ENCODE measurements at places on chromosomes 1 and 21.
A peak's percentile ranks its signal among the peaks of the same experiment; 100 is the strongest.

- DNase-seq = peak; percentile 72
These were observed 12.2 kb upstream of the RIPK4 start for GRCh38 chr21:41778930-41779600.

- no peak for DNase-seq
These were observed 6.9 kb downstream of the EPS15 start for GRCh38 chr1:51512120-51512519.

DNA sequence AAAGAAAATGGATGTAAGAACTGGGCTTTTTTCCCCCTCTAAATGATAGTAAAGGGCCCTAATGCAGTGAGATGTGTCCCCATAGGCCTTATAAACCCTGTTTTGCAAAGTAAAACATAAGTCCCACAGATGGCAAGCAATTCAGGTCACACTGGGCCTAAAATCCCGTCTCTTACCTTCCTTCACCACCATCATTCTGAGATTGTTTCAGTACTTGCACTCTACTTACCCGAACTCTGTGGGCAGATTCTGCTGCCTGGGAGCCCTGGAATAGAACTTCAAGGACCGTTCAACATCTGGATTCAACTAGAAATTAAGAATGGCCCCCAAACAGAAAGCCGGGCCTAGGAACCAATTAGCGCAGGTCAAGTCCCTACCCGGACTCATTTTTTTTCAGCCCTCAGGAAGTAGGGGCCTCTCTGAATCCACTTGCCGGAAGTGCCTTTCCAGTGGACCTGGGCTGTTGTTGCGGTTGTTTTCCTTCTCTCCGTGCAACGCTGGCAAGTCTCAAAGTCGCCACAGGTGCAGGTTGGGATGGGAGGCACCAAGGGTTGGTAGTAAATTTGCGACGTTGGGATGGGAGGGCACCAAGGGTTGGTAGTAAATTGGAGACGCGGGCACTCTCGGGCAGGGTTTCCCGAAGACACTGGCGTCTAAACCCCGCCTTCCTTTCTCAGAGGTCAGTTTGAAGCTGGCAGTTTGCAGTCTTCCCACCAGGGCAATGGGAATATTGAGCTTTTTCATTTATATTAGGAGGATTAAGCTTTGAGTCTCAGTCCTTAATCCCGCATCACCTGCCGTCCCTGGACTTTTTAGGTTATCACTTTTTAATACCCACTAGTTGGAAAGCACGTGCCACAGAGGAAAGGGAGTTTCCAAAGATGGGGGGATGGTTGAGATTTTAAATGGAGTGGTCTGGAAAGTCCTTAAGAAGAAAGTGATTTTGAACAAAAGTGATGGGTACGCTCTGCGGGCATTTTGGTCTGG lies at the start of gene TMEM69:
Gene TMEM69, plus strand, starts transcription at position 428 of the 987 bp plus-strand sequence. CDS start 2,888 bp downstream, outside the sequence.
- peak; percentile 94 for DNase-seq

- DNase-seq = no peak
These were observed 227.1 kb downstream of the KCTD3 start for GRCh38 chr1:215794156-215794555.

DNA sequence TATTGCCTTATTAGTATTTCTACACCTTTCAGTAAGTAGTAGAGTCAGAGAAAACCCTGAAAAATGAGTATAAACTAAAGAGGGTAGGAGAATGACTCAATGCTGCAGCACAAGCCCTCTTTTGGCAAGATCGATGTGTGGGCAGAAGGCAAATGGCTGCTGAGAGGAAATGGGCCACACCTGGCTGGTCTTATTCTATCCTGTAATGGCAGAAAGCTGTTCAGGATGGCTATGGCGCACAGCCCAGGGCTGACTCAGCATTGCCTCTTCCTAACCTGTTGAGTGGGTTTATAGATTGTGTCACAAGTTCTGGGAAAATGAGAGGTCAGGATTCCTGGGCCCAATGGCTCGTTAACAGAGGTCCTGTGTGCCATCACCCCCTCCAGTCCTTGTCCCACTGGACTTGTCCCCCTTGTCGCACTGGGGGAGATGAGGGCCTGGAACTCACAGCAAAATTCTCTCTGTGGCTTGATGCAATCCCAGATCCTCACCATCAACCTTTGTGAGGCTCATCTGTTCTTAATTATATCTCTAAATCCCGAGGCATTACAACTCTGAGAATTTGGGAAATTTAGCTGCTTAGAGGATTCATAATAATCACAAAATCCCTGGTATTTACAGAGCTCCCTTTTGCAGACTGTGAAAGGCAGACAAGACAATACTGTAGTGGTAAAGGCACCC lies 13.2 kb downstream of the HMGB4 start:
- no peak for DNase-seq

DNA sequence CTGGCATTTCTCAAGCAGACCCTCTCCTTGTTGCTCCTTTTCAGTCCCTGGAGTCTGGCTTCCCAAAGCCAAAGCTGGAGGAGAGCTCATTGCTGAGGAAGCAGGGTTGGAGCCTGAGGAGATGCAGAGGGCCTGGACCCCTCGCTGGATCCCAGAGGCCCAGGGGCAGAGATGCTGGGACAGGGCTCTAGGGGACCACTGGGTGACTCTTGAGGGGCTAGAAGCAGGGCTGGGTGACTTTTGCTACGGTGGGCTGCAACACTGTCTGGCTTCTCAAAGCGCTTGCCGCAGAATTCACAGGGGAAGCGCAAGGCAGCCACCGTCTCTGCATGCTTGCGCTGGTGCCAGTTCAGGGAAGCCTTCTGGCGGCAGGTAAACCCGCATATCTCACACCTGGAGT lies 8.8 kb downstream of the ZNF692 start:
- DNase-seq = no peak

GRCh38 chr1:43277116-43277876 lies 7.5 kb downstream of the TMEM125 start:
- no peak for DNase-seq

DNA sequence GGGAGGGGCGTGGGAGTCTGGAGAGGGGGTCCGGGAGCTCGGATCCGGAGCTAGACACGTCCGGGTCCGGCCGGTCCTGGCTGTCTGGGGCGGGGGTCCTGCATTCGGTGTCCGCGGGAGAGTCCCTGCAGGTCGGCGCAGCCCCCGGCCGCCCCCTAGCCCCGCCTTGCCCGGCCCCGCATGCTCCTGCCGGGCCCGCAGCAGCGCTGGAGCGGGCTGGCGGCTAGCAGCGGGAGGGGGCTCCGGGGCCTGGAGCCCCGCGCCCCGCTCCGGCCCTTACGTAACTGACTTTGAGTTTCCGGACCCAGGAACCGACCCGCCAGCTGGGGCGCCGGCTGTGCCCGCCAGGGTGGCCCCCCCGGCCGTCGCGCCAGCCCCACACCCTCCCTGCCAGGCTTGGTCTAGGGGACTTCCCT lies 26.9 kb upstream of the EPB41 start:
- peak; percentile 58 for DNase-seq

DNA sequence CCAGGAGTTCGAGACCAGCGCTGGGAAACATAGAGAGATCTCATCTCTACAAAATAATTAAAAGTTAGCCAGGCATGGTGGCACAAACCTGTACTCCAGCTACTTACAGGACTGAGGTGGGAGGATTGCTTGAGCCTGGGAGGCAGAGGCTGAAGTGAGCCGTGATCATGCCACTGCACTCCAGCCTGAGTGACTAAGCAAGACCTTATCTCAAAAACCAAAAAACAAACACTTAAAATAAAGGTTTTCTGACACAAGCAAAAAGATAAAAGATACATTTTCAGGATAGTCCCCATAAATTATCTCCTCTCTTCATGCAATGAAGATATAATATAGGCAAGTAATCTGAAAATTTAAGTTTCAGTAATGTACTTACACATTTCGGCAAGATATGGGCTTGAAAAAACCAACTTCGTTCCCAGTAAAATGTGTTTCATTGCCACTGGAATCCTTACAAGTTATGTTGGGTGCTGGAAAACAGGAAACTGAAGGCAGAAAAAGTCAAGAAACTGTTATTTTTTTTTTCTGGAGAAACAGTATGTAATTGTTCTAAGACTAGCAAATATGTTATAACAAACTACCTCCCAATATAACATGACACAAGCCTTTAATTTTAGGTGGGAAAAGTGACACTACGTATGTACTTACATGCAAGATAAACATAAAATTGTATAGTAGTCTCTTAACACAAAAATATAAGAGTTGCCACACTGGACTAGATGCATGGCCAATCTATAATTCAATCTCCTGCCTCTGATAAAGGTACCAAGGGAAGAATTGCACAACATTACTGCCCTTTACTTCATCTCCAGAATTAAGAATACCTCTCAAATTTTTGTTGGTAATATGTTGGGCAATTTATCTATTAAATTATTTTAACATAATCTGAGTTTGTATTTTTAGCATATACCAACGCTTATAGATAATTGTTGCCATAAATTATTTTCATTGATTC lies 15.7 kb downstream of the TM2D1 start:
- DNase-seq = no peak

DNA sequence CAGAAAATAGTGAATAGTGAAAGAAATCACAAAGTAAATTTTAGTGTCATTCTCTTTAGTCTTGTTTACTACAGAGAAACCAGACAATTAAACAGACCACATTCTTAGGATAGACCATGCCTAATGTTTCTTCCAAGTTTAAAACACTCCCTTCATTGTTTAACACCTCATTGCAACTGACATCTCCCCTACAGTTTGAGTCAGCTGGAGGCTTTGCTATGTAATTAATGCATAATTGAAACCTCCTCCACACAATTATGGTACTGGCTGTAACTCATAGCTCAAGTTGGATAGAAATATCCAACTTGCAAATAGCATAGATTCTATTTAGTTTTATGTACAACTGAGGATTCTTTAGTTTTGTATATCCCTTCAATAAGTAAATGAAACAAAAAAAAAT lies 35.2 kb upstream of the B3GALT2 start:
- no peak for DNase-seq

GRCh38 chr1:219076326-219076937 lies 97.2 kb upstream of the LYPLAL1 start:
- DNase-seq = no peak

- no peak for DNase-seq
These were observed 14.9 kb downstream of the TMEM51 start for GRCh38 chr1:15168479-15168878.

DNA sequence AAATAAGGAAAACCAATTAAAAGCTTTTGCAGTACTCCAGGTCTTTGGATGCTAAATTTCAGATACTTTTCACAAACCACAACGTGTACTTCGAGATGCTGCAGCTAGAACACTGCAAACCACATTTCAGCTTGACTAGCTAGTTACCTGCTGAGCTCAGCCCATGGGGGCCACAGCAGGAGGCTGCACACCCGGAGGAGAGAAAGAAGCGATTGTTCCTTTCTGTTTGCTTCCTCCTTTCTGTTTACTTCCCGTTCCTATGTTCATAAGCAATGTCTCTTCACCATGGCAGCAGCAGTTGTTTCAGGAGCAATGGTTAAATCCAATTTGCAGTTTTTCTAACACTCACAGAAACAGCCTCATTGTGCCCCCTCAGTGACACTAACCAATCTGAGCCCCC lies 225.6 kb upstream of the FGGY start:
- no peak for DNase-seq

DNA sequence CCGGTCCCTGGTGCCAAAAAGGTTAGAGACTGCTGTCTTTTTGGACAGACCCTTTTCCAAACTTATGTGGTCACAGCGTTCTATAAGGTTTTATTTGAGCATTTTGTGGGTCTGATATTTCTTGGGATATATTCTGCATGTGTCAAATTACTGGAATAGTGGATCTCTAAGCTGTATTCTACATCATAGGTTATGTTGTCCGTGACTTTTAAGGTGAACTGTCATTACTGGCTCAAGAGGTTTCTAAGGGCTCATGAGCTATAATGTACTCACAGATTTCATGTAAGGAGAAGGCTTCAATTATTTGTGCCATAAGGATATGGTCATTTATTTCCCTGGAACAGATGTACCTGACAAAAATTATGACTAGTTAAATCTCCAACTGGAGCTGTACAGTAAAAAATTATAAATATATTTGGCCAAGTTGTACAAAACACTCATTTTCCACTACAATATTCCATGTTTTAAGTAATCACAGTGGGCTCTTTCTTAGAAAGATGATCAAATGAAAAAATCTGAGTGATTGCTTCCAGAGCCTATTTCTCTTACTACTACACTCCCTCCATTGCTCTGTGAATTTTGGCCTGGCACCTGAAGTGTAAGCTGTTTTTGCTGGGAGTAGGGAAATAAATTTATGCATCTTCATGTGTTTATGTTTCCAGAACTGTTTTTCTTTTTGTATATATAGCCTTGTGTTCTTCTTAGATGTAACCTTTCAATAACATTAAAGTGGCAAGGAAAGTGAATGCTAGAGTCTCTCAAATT lies 538.1 kb upstream of the ZRANB2 start:
- DNase-seq = no peak

DNA sequence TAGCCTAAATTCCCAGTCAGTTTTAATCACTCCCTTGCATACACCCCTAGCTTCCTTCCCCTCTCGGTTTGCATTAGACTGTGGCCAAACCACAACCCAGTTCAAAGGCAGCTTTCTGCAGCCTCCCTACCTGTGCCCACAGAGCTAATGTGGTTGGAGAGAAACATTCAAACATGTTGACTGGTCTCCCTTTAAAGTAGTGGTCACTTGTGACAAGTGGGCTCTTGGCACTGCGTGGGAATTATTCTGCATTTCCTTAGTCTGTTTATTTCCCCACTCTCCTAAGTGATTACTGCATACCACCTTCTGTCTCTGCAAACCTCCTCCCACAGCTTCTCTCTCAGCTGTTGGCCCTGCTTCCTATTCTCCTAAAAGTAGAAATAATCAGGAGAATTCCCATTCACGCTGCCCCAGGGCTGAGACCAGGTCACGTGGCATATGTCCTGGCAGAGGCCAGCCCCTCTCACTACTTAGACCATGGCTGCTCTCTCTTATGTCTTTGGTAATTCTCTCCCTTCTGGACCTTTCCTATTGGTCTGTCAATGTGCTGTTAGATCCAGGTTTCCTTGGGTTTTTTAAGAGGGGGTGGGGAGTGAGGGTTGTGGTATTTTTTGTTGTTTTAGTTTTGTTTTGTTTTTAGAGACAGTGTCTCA lies 38.4 kb upstream of the CD101 start:
- no peak for DNase-seq

DNA sequence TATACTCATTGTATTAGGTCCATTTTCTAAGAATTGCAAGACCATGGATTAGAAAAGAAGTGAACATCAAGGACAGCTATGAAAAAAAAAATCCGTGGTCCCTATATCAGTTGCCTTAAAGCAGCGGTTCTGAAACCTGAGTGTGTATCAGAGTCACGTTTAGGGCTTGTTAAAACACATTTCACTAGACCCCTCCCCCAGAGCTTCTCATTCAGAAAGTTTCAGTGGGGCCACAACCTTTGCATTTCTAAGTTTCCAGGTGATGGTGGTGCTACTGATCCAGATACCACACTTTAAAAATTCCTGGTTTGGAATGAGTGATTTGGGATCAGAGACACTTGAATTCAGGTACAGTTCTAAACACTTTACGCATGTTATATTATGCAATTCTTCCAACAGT lies 96.1 kb upstream of the PRMT6 start:
- no peak for DNase-seq

- no peak for DNase-seq
These were observed 9.0 kb downstream of the TRAF5 start for GRCh38 chr1:211335522-211336157.
